ENCODE measurements at places on chromosomes 6 and 20.

DNA sequence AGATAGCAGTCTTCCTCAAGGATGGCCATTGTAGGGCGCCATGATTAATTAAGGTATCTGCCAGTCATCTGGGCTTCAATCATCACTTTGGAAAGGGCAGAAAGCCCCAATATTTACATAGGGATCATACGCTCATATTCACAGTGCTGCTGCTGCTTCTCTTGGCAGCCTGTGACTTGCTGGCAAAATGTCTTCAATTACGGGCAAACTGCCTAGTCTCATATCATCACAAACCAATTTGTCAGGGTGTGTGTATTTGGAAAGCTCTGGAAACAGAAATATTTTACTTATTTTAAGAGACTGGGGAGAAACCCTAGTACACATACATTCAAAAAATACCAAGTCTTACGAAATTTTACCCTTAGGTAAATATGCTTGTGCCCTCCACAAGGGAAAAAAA is 77.6 kb downstream of the SAMD5 start:
- DNase-seq: no peak

DNA sequence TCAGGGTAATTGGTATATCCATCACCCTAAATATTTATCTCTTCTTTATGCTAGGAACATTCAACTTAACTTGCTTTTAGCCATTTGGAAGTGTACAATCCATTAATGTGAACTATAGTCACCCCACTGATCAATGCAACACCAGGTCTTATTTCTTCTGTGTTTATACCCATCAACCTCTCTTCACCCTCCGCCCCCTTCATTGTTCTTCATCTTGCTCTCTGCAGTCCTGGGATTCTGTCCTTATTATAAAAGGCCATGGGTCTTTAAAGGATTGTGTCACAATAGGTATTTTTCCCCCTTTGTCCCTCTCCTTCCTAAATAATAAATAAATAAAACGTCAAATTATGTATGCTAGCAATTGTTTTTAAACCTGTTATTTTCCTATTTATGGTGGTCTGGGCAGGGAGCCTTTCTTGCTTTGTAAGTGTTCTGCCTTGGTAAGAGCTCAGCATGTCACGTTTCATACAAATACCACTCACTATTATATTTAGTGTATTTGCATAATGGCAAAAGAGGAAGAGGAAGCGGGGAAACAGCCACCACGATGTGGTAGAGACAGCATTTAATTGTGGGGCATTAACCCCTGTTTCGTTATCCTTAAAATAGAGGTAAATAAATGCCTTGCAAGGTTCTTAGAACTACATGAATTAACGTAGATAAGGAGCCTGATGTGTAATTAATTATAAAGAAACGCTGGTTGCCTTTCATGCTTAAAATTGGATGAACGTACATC is 1.9 kb downstream of the ABRACL start:
- no peak for DNase-seq

DNA sequence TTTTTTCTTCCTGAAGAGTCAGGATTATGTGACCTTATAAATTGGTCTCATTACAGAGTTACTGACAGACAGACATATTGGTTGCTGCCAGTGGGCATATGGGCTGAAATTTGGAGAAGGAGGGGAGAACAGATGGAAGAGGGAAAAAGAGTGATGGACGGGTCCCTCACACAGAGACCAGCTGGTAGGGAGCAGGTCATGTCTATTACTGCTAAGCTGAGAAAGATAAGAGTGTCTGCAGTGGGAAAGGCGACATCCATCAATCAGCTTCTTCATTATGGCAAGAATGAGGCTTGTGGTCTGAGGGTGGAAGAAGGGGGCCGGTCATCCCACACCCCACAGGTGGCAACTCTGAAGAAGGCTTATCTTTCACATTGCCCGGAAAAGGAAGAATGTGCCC is 353.8 kb upstream of the RSPO3 start:
- DNase-seq: no peak

- DNase-seq: no peak
Measured at GRCh38 chr20:12531626-12532025, 477.1 kb upstream of the SPTLC3 start.

DNA sequence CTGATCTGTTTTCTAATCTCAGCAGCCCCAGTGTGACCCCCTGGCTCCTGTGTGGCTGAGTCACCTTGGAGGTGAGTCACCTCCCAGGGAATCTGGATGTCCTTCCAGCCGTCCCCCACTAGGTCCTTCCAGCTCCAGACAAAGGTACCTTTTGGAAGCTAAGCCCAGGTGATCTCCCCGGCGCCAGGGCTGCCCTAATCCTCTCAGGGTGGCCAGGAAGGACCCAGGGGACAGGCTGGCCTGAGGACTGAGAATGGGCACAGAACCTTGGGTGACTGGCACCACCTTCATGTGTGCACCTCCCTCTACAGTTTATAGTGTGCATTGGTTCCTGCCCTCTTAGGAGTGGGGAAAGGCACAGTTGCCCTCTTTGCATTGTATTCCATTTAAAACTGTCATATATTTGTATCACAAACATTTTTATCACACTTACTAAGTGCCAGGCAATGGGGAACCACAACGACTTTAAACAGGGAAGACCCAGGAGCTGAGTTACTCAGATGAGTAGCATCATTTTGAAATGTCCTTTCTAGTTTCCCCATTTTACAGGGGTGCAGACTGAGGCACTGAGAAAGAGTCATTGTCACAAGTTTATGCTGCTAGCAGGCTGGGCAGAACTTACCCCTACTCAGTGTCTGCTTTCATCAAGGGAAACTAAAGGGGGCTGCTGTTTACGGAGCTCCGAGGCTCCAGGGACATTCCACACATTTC is 2.6 kb upstream of the BPIFB4 start:
- no peak for DNase-seq
